ENCODE measurements at places on chromosomes 12 and 14. TPM values are rescaled to one million over a fixed set of nuclear protein-coding genes. Genes with fewer than 3 reads are reported as not detected.

Gene LRRC43
- 2.6 TPM for total RNA-seq

Gene NUBPL
- total RNA-seq: 6.6 TPM

Gene CCDC196
- not detected for total RNA-seq

Gene EML5
- total RNA-seq: 0.13 TPM

Gene CMA1
- total RNA-seq: not detected
